ENCODE measurements at places on chromosomes 5 and 9. TPM values are rescaled to one million over a fixed set of nuclear protein-coding genes. Genes with fewer than 3 reads are reported as not detected.

The MYO10 gene
- 59.7 TPM for polyA plus RNA-seq

DNA sequence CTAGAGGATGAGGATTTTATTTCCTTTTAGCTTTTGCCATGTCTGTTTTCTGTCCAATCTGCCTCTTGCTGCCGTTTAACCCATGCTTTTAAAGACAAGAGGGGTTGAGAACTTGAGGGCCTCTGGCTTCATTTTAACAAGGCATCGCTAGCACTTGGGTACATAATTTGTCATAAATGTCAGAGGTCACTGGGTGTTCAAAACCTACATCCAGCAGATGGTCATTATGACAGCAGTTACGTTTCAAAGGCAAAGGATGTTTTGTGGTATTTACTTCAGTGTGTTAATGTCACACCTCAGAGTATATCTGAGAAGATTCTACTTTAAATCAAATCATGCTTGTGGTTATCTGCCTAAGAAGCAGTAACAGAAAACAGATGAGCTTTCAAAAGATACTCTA is 918.3 kb downstream of the NR2F1-AS1 start:
- DNase-seq: no peak

The FGD3 gene
- 7.9 TPM for polyA plus RNA-seq

DNA sequence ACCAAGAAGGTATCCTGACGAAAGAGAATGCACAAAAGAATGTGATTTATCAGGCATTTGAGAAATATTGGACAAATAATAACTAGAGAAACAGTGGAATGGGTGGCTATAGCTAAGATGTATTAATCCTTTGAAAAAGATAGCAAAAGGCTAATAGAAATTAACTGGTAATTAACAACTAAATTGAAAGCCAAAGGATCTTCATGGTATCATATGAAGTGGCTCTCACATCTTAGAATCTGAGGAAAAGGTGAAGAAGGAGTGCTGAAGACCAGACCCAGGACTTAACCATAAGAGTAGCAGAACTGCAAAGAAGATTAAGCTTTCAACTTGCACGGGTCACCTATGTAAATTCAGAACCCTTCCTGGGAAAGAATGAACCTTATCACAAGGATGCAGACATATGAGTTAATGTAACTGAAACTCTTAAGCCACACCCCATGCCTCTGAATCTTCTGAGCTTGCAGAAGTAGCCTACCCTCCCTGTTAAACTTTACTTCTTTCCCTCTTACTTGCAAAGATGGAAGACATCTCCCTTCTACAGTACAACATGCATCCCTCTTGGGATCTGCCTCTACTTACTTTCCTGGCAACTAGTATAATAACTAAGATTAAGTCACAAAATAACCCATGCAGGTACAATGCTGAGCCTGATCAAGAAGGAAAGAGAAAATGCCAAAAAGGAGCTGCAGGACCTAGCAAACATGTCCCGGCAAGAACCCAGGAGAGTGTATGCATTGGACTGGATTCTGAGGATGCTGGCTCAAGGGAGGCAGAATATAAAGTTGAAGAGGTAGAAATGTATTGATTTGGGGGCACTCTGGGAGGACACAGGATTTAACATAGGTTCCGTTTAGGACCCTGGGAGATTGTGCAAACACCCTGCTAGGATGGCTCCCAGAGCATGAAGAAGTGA is 395.5 kb upstream of the SLC30A5 start:
- no peak for DNase-seq

The ELOVL7 gene
- 1.8 TPM for polyA plus RNA-seq

GRCh38 chr5:127804886-127805426 is 101.8 kb downstream of the CCDC192 start:
- DNase-seq: no peak

DNA sequence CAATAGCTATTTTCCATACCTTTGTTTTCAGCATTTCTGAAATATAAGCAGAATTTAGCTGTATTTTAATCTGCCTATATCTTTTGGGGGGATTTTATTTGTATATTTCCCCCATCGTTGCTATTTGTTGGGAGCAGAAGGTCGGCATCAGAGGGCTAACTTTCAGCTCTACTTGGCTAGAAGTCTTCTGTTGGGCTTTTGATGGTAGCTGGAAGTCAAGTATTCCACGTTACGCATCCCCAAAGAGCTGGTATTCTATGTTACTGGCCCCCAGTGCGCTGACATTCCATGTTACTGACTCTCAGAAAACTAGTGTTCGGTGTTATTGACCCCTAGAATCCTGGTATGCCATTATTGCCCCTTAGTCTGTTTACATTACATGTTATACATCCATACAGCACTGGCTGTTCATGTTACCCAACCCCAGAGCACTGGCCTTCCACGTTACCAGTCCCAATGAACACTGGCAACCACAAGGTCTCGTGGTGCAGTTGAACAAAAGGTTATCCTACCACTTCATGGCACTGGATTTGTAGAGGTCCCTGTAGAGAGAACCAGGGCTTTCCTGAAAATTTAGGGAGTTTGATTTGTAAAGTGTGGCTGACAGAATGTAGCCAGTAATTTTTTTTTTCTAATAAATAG is 278.1 kb upstream of the CD180 start:
- no peak for DNase-seq

The PCDHGC5 gene
- polyA plus RNA-seq: 0.76 TPM

GRCh38 chr9:129495620-129496472 is 125.1 kb downstream of the C9orf50 start:
- peak; percentile 90 for DNase-seq

DNA sequence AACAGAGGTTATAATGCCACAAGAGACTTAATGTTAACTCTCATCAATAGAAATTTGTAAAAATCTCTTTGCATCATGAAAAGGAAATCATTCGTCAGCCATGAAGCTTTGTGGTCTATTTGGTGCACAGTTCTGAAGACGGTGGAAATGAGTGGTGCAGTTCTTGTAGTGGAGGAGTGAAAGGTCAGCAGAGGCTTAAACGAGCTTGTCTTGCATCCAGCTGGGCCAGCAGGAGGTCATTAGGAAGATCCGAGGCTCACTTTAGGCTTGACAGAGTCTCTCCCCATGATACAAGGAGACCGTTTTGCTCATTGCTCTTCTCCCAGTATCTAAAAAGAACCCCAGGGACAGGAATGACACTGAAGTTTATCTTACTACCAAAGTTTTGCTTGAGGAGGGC is 440.8 kb downstream of the BNC2 start:
- DNase-seq: no peak

DNA sequence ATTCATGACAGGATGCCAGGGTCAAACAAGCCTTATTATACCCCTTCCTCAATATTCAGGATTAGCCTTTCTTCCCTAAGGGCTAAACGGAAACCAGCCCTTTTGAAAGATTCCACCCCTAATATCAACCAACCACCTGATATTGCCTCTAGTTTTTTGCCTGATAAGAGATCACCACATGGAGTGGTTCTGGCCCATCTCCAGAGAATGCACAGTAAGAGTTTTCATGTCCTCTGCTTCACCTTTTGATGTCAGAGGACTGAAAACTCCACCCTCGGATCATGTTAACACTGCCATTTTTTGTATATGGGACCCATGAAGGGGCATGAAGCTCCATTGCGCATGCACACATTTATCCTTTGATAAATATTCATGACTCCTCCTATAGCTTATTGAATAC is 5.8 kb upstream of the LNPEP start:
- no peak for DNase-seq

- DNase-seq: no peak
Measured at GRCh38 chr9:109974918-109975276, 194.9 kb downstream of the PALM2AKAP2 start.

The ENHO gene
- 1.3 TPM for polyA plus RNA-seq

DNA sequence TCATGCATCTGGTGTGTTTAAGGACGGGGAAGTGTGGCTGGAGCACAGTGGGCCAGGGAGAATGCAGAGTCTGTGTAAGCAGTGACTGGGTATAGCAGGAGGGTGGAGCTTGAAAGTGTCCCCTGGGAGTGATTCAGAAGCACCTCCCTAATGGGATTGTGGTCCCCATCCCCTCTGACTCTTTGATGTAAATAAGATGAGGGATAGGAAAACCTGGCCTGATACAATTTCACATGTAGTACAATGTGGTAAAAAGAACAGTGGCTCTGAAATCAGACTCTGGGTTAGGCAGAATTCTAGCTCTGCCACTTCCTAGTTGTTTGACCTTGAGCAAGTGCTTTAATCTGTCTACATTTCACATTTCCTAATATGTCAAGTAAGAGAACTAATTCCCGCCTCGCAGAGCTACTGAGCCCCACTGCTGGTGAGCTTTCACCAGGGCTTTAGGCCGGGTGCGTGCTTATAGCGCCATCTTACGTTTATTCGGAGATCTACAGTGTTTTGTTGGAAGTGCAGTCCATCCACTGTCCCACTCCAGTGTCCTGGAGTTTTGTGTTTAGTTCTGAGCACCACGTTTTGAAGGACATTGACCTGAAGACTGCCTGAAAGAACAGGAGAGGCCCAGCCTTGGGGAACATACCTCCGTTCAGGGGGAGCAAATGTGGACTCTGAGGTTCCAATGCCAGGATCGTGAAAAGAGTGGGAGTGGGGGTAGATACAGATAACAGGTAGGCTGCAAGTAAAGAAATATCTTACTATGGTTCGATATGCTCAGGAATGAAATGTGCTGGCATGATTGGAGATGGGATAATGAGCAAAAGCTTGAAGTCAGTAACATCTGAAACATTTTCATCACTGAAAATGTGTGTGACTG is 51.2 kb upstream of the TESK1 start:
- DNase-seq: peak; percentile 64

GRCh38 chr9:72823971-72824370 is 128.9 kb downstream of the ALDH1A1 start:
- no peak for DNase-seq

DNA sequence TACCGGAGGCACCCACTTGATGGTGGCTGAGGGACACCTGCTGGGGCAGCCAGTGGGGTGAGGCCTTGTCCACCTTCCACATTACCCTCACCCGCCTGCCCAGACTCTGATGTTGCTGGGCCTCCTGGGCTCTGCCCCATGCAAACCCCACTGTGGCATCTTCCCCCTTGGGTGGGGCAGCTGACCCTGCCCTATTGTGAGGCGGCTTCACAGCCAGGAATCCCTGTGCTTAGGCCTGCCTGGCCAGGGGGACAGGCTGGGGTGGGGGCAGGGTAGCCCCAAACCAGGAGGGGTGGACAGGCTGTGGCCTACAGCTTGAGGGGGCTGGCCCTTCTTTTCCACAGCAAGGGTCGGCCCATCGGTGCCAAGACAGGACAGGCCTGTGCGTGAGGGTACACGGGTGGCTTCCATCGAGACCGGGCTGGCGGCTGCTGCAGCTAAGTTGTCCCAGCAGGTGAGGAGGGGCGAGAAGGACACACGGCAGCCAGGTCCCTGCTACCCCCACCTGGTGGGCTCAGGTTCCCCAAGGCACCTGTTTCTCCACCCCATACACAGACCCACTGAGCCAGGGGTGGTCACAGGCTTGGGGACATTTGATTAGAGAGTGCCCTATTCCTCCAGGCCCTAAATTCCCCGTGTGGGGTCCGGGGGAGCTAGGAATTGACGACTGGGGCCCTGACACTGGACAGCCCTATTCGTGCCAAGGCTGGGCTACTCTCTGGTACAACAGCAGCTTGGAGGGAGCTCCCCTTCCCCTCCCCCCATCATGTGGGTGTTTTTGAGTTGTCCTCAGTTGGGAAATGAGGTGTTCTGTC is 99.2 kb downstream of the PHF2 start:
- no peak for DNase-seq

All from right lung (tissue), 10 donors.